Stimulated activated CD8-positive, alpha-beta memory T cell treated with anti-CD3 and anti-CD28 coated beads, Interleukin-15, amount 100 ng/mL, for 4 hours (primary cell): ENCODE measurements at places on chromosomes 2 and 18.

DNA sequence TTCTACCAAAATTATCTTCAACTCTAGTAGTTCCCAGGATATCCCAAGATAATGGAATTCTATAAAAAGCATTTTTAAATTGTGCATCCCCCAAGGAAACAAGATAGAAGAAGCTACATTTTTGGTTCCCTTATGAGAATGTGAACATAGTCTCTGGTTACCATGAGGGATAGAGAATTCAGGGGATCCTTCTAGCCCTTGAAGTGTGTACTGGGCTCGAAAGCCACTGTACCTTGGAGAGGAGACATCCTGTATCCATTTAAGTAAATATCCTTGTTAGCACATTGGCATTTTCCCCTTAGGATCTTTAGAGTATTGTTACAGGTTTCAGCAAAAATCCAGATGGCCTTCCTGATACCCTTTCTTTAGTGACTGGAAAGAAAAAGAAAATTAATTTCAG is 228.5 kb downstream of the RTP5 start:
- DNase-seq: no peak

GRCh38 chr2:157990173-157990572 is 111.5 kb upstream of the UPP2 start:
- DNase-seq: no peak

- no peak for DNase-seq
Measured at GRCh38 chr2:226020956-226021355, 621.4 kb downstream of the NYAP2 start.

DNA sequence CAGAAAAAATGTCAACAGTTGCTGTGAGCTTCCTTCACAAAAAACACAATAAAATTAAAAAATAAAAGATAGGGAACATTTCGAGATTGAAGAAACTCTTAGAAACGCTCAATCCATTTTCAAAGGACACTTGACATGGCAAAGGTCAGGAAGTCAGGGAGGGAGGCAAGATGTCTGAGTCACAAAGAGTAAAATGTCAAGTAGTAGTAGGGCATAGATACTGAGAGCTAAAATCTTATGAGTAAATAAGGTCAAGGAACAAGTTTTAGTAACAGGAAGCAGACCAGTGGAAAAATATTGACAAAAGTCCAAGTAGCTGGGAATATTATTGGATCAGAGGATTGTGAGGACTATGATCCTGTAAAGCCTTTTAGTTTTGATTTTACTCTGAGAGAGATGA is 495.6 kb downstream of the TMX3 start:
- no peak for DNase-seq

GRCh38 chr2:20490300-20491181 is 43.7 kb downstream of the RHOB start:
- DNase-seq: no peak

- DNase-seq: no peak
Measured at GRCh38 chr2:45178359-45178758, 169.1 kb upstream of the SIX2 start.
